T-helper 17 cell (primary cell): ENCODE measurements at places on chromosomes 1 and 21. TPM values are rescaled to one million over a fixed set of nuclear protein-coding genes. Genes with fewer than 3 reads are reported as not detected.

Gene CASZ1
- total RNA-seq, result 21.2 TPM

Gene S100A5
- not detected for total RNA-seq

Gene TRABD2B
- total RNA-seq, result not detected

Gene LIN28A
- total RNA-seq, result not detected

Gene SPATC1L
- 2.6 TPM for total RNA-seq

Gene FCMR
- total RNA-seq, result 249 TPM

Gene CRNN
- not detected for total RNA-seq

Gene FCAMR
- total RNA-seq, result not detected

Gene CD53
- total RNA-seq, result 286 TPM

Gene C8B
- not detected for total RNA-seq

Gene LAMTOR2
- 21.4 TPM for total RNA-seq

Gene KRTAP22-2
- not detected for total RNA-seq

Gene SLC25A34
- total RNA-seq, result 1.9 TPM

Gene SPATA17
- total RNA-seq, result not detected

Gene SESN2
- 35.3 TPM for total RNA-seq

Gene LMOD1
- total RNA-seq, result not detected

Gene B4GALT3
- 49.2 TPM for total RNA-seq

Gene PRKAA2
- not detected for total RNA-seq

Gene COL16A1
- not detected for total RNA-seq

Gene EPRS1
- total RNA-seq, result 55.1 TPM

Gene HUNK
- total RNA-seq, result 1.3 TPM

Gene VHLL
- total RNA-seq, result not detected

Gene BPNT1
- total RNA-seq, result 6.0 TPM

Gene TACSTD2
- total RNA-seq, result not detected

Gene FNBP1L
- total RNA-seq, result 3.1 TPM

Gene LCE3E
- total RNA-seq, result not detected

Gene USH2A
- total RNA-seq, result not detected

Gene CCDC181
- total RNA-seq, result not detected

Gene CD1B
- not detected for total RNA-seq

Gene TTC22
- 10.4 TPM for total RNA-seq

Gene WDR4
- 15.4 TPM for total RNA-seq

Gene ACTN2
- total RNA-seq, result not detected

Gene GSTM5
- 0.60 TPM for total RNA-seq

Gene NBPF4
- not detected for total RNA-seq

Gene CYP4Z1
- not detected for total RNA-seq

Gene PYCR2
- total RNA-seq, result 48.1 TPM

Gene DFFB
- 15.3 TPM for total RNA-seq

Gene MATN1
- 3.7 TPM for total RNA-seq

Gene ACTRT2
- total RNA-seq, result not detected

Gene UAP1
- total RNA-seq, result 30.8 TPM

Gene TTC39A
- total RNA-seq, result not detected

Gene IL22RA1
- not detected for total RNA-seq

Gene CXADR
- total RNA-seq, result 1.9 TPM

Gene ATP1A4
- total RNA-seq, result 0.27 TPM

Gene ATF3
- 72.5 TPM for total RNA-seq
